ENCODE measurements at places on chromosomes 7 and 10.

- DNase-seq, result no peak
Observed at GRCh38 chr7:144384555-144385245, 18.8 kb downstream of the NOBOX start.

DNA sequence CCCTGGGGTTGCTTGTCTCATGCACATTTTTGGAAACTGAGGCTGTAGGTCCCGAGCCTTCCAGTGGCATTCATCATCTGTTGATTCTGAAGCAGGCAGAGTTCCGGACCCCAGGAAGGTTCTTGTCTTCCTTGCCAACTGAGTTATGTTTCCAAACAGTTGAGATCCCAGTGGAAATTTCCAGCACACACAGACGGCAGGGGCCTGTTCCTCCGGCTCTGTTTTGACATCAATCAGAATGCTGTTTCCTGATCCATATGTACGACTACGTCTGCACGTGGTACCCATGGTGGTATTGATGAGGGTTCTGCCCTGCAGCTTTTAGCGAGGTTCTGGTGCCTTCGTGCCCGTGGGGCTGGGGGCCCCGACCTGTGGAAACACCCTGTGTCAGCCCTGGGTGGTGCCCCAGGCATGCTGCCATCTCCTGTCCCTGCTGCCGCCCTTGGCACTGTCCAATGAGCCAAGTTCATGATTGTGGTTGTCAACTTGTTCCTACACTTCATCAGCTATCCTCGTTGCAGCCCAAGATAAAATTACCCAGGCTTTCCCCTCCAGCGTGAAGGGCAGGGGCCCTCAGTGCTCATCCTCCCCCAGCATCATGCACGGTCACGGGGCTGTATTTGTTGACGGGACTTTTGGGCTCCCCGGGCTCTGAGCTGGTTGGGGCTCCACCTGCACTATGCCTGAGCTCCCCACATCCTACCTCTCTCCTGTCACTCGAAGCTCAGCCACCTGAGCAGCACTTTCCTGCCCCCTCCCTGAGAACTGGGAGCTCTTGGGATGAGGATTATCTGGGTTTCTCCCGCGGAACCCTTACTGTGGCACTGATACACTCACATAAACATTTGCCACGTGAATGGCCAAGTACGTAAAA is 7.8 kb upstream of the DPYSL4 start:
- no peak for DNase-seq

DNA sequence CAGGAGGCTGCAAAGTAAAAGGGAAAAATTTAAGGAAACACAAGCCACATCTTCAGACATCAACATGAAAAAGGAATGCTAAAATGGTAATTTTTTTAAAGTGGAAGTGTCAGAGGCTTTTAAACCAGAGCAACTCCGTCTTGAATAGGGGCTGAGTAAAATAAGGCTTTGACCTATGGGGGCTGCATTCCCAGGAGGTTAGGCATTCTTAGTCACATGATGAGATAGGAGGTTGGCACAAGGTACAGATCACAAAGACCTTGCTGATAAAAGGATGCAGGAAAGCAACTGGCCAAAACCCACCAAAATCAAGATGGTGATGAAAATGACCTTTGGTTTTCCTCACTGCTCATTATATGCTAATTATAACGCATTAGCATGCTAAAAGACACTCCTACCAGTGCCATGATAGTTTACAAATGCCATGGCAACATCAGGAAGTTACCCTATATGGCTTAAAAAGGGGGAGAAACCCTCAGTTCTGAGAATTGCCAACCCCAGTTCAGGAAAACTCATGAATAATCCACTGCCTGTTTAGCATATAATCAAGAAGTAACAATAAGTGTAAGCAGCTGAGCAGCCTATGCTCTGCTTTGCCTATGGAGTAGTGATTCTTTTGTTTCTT is 128.3 kb downstream of the SKAP2 start:
- no peak for DNase-seq

DNA sequence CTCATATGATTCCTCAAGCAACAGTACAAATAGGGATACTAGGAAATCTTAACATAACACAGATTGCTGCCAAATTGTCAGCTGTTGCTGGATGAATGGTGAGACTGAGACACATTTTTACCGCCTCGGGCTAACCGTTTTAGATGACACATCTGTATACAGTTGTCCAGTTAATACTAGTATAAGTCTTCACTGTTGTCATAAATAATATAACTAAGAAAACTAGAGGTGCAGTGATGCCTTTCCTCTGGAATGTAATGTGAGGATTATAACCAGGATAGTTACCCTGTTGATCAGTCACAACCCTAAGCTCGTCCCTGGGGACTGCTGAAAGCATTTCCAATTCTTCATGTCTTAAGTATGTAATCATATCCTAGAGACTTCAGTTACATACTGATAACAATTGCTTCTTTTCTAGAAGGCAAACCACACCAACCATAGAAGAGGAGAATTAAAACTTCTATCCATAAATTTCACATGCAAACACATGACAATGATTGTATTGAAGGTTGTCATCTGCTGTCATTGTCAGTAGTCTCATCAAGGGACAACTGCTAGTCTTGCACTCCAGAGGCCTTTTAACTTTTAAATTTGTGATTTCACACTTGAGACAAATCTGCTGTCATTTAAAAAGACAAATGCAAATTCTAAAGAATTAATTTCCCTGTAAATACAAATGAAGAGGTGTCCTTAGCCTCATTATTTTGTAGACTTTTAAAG is 100.4 kb upstream of the SEMA3D start:
- no peak for DNase-seq

DNA sequence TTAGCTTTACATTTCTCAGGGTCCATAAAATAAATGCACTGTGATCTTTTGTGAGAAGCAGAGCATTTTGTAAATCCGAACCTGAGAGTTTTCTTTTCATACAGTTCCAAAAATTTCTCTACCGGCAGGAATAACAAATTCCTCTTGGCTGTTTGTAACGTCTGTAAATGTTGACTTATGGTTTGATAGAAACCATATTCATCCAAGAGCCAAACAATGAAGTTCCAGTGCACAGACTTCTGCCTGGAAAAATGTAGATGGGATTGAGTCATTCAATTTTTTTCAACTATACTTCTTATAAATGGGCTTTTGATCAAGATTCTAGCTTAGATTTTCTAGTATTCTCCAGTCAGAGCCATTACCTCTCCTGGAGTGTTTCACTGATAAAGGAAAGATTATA is 530.6 kb downstream of the TFEC start:
- no peak for DNase-seq

GRCh38 chr10:118838364-118838763 is 83.6 kb upstream of the CACUL1 start:
- DNase-seq, result no peak
